NCI-H2081 treated with DMSO at 0.1 percent for 48 hours (cell line): ENCODE measurements at places on chromosomes 12 and 14.

DNA sequence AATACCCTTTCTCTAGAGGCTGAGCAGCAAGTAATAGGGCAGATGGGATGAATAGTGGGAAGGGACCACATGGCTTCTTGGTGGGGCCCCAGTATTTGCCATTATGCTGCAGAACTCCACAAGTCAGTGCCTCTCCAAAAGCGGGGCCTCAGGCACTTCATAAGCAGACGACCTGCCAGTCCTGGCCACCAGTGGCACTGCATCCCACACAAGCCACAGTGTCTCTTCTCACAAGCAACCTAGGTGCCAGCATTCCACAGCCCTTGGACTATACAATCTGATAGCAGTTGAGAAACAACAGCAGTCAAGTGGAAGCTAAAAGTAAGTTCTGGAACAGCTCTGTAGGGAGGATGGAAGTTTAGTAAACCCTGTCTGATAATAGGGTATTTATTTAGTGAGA lies 4.2 kb upstream of the SLC8A3 start:
- DNase-seq = no peak

GRCh38 chr12:88472775-88473174 lies 107.5 kb downstream of the KITLG start:
- DNase-seq = no peak

DNA sequence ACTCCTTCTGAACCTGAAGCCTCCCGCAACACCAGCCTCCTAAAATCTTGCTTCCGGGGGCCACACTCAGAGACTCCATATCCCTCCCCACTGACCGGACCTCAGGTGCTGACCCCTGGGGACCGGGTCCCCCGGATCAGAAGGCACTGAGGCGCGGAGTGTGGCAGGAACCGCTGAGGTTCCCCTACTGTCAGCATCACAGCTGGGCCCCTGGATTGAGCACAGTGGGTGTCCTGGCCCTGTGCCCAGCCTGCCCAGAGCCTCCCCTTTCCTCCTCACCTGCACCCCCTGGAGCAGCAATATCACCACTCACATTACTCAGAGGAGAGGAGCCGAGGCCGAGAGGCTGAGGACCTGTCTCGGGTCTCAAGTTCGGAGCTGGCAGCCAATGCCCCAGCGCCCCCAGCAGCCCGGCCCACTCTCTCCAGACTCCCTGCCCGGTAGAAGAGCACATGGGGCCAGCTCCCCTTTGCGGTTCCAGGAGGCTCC lies 101.2 kb upstream of the EIF5 start:
- DNase-seq = peak; percentile 43

DNA sequence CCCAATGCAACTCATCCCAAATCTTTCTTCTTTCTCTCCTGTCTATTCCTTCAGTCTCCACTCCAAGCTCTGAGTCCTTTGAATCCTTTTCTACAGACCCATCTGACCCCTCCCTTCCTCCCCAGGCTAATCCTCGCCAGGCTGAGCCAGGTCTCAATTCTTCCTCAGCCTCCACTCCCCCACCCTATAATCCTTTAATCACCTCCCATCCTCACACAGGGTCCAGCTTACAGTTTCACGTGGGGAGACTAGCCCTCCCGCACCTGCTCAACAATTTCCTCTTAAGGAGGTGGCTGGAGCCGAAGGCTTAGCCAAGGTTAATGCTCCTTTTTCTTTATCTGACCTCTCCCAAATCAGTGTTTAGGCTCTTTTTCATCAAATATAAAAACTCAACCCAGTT lies 63.8 kb downstream of the MOK start:
- DNase-seq = no peak

GRCh38 chr14:94805680-94806288 lies 35.9 kb upstream of the GSC start:
- no peak for DNase-seq

DNA sequence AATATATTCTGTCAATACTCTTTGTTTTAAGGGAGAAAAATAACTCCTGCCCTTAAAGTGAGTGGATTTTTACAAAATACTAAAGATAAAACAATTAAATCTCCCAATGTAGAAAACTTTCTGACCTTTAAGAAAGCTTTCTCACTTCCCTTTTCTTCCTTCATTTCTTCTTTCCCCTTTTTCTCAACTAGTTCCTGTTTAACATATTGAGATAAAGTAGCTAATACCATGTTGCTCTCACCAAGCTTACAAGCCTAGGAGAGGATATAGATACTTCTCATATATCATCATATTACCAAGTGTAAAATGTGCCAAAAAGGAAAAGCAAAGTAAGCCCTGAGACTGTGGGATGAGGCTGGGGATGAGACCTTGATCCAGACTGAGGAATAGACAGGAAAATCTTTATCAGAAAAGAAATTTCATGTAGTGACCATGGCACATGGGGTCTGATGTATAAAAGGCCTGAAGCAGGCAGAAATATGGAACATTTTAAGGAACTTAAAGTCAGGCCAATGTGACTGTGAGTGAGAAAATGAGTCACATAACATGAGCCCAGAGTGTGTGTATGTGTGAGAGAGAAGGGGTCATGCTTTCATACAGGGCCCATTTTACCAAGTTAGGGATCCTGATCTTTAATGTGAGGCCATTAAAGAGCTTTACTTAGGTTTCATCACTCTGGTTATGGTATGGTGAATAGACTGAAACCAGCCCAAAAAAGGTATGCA lies 1.6 kb upstream of the RPL10L start:
- no peak for DNase-seq

DNA sequence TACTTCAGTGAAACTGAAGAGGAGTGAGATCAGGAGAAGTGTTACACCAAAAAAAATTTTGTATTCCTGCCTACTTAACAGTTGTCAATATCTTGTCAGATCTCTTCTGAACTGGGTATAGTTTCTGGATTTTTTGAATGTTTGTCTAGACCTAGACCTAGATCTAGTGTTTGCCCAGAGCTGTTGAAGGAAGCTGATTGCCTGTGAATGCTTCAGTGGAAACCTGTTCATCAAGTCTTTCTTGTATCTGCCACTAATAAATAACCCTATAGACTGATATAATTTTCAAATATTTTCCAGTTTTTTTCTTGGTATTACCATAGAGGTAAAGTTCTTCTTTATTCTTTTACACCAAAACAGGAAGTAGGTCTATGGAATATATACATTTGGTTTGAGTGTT lies 781.5 kb upstream of the FBXO33 start:
- no peak for DNase-seq

GRCh38 chr12:59010118-59010517 lies 89.8 kb upstream of the LRIG3 start:
- no peak for DNase-seq

GRCh38 chr12:115973968-115974724 lies 303.3 kb downstream of the MED13L start:
- no peak for DNase-seq

DNA sequence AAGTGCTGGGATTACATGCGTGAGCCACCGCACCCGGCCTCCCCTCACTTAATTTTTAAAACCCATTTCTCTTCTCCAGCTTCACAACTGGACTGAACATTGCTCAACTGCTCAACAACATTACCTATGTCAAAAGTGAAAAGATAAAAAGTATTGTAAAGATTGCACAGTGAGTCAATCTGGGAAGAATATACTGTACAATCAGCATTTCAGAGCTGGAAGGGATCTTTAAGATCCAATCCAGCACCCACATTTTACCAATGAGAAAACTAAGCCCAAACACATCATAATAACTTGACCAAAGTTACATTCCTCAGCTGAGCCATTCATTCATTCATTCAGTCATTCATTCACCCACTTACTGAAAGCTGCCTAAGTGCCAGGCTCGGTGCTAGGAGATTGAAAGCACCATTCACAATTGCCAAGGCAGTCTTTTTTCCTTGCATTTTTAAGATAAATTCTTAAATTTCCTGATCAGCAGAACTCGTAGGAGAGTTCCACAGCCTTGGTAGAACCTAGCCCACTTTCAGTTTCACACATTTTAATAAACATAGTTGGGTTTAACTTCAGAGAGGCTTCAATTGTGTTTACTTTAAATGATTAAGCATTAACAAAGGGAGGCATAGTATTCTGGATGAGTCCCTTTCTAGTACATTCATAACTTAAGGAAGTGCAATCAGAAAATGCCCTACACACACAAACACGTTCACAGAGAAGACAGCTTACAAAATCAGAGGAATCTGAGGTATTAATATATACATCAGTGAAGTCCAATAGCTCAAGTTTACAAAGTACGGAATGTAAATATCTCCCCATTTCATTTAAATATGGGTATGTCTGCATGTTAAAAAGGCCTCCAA lies 3.0 kb downstream of the GALNT4 start:
- no peak for DNase-seq

DNA sequence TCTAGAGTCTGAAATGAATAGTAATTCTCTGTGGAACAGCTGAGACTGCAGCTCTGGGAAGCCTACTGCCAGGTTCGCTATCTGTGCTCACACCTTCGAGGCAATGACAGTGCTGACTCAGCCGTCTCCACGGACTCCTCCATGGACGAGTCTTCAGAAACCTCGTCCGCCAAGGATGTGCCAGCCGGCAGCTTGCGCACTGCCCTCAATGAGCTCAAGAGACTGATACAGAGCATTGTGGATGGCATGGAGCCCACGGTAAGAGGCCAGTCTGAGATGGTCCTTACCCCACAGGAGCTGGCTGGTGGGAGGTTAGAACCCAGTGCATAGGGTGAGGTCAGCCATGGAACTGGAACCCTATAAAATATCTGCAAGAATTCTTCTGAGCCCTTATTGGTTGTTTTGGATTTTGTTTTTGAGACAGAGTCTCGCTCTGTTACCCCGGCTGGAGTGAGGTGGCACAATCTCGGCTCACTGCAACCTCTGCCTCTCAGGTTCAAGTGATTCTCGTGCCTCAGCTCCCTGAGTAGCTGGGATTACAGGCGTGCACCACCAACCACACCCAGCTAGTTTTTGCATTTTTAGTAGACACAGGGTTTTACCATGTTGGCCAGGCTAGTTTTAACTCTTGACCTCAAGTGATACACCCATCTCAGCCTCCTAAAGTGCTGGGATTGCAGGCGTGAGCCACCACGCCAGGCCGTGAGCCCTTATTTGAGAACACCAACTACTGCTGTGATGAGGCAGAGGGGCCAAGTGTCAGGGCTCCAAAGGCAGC lies 43.9 kb downstream of the RAB35 start:
- no peak for DNase-seq

DNA sequence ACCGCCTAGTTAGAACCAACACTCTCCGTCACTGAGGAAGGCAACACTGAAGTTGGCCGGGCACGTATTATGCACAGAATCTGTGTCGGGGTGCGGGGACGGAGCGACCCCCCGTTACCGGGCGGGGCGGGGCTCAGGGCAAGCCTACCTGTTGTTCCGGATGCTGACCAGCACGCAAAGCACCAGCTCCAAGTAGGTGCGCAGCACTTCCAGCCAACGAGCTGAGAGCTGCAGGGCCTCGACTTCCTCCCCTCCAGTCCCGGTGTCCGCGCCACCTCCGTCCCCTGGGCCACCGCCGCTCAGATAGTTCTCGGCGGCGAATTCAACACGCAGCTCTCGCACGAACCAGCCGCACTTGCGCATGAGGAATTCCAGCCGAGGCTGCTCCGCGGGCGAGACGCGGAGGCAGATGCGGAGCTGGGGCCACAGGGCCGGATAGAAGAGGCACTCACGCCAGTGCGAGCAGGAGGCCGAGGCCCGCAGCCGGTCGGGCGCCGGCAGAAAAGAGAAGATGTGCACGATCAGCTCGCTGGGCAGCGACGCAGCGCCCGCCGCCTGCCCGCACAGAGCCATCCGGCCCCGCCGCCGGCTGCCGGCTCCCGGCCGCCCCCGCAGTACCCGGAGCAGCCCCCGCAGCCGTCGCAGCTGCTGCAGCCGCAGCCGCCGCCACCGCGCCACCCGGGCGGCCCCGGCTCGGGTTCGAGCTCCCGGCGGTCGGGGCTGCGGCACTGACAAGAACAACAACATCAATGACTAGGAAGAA lies 636 bp downstream of the FBXO33 start:
- no peak for DNase-seq

GRCh38 chr14:90551070-90551704 lies 154.4 kb downstream of the CALM1 start:
- no peak for DNase-seq

DNA sequence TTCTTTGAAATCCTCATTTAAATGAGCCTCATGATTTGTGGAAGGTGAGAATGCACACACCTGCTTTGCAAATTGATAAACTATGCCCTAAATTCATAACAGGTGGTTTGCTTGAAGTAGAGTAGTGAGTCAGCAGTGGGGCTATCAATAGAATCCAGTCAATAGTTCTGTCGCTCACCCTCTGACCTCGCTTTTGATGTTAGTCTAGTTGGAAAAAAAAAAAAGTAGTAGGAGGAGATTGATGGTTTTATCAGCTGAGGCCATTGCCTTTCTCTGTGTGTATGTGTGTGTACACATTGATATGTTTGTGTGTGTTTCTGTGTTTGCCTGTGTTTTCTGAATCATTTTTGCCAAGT lies 267.3 kb downstream of the SNAPC1 start:
- no peak for DNase-seq

GRCh38 chr14:69780952-69781351 lies 14.0 kb downstream of the SRSF5 start:
- DNase-seq = no peak

DNA sequence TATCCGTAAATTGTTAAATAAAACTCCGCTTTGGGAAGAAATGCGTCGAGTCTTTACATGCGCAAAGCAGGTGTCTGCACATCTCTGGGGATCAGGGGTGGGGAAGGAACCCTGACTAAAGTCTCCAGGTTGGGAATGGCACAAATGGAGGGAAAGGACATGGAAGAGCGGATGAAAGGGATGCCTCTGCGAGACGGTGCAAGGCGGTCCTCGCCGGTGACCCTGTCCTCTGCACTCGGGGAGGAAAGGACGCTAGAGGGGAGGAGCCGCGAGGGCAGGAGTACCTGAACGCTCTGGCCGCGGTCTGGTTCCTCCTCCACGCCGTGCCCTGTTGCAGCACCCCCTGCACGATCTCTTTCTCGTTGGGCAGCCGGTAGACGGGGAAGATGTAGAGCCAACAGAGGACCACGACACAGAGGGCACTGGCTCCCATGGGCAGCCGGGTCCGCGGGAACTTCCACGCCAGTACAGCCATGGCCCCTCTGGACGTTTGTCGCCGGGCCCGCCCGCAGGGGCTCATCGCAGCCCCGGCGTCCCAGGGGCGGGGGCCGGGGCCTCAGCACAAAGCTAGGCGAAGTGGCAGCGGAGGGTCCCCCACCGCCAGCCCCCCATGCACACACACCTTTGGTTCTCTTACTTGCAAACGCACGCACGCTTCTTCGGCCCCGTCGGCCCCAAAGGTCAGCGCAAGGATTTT lies 646 bp downstream of the ST8SIA1 start:
- no peak for DNase-seq

GRCh38 chr14:97315790-97316189 lies 518.6 kb downstream of the VRK1 start:
- DNase-seq = no peak

- DNase-seq = no peak
These were observed 178.6 kb downstream of the TMEM132C start for GRCh38 chr12:128445415-128446127.

GRCh38 chr14:84262932-84263331 lies 1267.0 kb upstream of the FLRT2 start:
- no peak for DNase-seq

GRCh38 chr14:40983604-40984003 lies 623.1 kb upstream of the LRFN5 start:
- DNase-seq = no peak
